ENCODE measurements at places on chromosomes 3 and 15.

- no peak for DNase-seq
These were observed 157.5 kb downstream of the NUP210 start for GRCh38 chr3:13262493-13263211.

DNA sequence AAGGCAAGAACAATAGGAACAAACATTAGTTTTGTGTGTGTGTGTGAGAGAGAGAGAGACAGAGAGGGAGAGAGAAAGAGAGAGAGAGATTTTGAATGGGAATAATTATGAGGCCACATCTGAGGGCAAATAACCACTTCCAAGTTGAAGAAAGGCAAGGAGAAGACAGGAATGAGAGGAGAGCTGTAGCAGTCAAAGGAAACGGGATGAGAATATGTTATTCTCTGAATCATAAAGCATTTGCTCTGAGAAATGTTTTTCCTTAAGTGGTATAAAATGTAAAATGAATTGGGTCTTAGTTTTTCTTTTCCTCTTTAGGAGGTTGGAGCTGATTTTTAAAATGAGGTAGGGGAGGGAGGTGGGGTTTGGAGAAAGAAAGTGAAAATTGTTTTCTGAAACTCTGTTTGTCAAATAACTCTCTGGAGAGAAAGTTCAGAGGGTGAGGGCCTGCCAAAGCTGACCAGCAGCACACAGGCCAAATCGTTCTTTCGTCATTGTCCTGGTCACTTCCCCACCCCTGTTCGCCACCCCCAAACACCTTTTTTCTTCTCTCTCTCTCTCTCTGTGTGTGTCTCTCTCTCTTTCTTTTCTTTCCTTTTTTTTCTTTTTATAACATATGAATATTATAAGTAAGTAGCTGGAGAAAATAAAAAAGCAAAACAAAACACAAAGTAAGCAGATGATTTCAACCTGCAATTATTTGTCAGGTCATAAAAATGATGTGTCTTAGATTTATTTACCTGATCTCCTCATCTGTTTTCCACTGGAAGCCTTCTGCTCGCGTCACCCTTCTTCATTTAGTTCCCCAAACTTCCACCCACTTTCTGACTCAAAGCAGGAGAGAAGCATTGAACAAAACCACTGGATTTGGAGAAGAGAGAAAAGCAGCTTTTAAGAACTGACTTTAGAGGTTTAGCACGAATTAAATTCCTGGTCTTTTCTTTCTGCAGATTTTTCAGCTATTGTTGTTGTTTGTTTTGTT is 110.6 kb downstream of the LPP start:
- no peak for DNase-seq

DNA sequence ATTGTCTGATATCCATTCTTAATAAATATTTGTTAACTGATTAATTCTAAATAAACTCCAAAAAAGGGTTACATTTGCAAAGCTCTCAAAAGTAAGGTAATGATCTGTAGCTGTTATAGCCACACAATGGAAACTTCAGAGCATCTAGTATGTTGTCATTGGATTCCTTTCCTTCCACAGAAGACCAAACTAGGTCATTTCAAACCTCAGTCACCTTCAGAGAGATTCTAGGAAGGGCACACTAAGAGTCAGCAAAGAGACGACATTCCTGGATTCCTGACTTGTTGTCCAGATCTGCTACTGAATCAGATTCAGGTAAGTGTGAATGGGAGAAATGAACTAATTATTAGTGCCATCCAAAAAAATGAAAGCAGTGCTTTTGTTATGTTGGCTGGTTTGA is 3.0 kb upstream of the COL8A1 start:
- DNase-seq, result no peak

- no peak for DNase-seq
These were observed 220.8 kb upstream of the TPRG1 start for GRCh38 chr3:188950832-188951489.

DNA sequence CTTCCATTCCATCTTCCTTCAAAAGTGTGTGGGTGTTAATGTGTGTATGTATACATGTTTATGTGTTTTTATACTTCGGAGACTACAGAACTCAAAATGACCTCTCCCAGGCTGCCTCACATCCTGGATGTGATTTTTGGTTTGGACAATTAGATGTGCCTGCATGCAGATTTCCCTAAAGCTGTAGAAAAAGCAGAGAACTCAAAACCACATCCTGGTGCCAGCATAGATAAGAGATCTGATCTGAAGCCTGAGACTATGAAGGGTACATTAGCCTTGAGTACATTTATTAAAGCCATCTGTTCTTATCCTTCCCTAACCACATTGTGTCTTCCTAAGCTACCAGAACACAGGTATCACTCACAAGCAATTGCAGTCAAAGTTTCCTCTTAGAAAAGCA is 319.4 kb upstream of the RASGRP1 start:
- no peak for DNase-seq

- DNase-seq, result no peak
These were observed 56.8 kb downstream of the PXYLP1 start for GRCh38 chr3:141288336-141288990.

All from CD4-positive, alpha-beta T cell treated with Interleukin-1 beta for 1 hour (primary cell).